ENCODE measurements at places on chromosomes 7 and 10. TPM values are rescaled to one million over a fixed set of nuclear protein-coding genes. Genes with fewer than 3 reads are reported as not detected.

DNA sequence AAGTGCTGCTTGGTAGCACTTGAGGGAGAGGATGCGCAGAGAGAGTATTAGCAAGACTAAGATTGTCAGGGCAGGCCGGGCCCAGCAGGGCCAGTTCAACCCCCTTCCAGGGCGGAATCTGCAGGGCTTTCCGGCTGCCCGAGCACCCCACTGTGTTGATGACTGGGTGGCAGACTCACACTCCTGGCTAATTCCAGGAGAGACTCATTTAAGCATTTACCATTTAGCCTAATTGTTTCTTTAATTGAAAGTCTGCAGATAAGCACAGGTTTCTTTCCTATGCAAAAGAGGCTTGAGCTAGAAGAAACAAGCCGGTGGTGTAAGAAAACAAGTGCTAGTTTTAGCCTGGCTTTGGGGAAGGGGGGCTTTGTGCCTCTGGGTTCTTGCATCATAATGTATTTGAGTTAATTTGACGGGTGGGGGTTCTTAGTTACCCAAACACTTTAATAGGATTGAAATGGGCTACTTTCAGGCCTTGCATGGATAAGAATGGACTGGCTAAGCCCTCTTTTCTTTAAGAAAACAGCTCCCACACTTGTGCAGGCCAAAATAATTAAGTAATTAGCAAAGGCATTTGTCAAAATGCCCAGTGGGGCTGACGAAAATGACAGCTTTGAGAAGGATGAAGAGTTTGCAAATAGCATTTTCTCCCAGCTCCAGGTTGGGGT, 201.3 kb downstream of the MYOF start:
- no peaks in the 10 kb centered on the region for H3K4me1 ChIP-seq
- H3K4me3 ChIP-seq, result no peak overlapping the region
- no peak for DNase-seq
- no peaks in the 10 kb centered on the region for H3K27me3 ChIP-seq

DNA sequence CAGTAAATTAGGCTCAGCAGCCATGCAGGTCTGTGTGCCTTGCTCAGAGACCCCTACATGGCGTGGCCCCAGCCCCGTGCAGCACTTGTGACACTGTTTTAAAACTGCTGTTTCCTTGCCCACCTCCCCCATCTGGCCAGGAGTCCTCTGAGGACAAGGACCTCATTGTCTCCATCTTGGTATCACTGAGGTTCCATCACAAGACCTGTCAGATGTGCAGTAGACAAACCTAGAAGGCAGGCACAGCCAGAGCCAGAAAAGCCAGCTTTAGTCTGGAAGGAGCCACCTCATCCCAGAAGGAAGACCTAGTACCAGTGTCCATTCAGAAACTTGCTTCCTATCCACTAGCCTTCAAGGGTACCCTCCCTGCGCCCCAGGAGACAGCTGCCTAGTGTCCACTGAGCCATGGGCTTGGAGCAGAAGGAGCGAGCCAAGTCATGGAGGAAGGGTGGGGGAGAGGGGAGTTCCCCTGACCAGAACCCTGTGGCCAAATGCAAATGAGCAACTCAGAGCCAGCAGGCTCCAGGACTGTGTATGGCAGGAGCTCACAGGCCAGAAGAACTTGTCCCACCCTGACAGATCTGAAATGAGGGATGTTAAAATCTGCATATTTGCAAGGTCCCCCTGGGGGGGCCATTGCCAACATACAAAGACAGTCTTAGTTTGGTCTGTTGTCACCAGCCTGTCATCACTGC, 176.1 kb downstream of the SH3PXD2A start:
- H3K4me1 ChIP-seq, result peaks cover 4% of the 10 kb centered on the region
- no peaks in the 10 kb centered on the region for H3K36me3 ChIP-seq
- DNase-seq, result no peak
- H3K27ac ChIP-seq, result no peak overlapping the region
- H3K27me3 ChIP-seq, result no peaks in the 10 kb centered on the region

The BBIP1 gene
- 25.6 TPM for total RNA-seq

DNA sequence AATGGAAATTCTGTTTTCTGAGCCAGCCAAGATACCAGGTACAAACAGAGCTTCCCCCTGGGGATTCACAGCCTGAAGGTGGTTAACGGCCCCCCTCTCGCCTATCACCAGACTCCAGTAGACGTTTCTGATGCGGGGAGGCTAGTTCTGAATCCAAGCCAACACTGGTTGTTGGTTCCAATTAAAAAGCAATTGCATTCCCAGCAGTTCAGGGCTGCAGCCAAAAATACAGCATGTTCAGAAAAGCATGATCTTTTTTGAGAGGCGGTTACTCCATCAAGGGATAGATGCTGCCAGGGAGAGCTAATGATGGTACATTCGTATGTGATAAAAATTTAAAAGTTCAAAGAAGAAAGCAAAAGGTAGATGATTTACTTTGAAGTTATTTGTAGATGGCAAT, 481.0 kb downstream of the GALNT17 start:
- no peaks in the 10 kb centered on the region for H3K36me3 ChIP-seq
- H3K27ac ChIP-seq, result no peak overlapping the region
- no peak for DNase-seq
- H3K4me3 ChIP-seq, result no peak overlapping the region

GRCh38 chr10:102306006-102306405, 60.7 kb downstream of the GBF1 start:
- H3K27me3 ChIP-seq, result no peaks in the 10 kb centered on the region
- H3K4me3 ChIP-seq, result no peak overlapping the region
- no peak for DNase-seq
- no peak overlapping the region for H3K27ac ChIP-seq
- peaks cover 18% of the 10 kb centered on the region for H3K4me1 ChIP-seq

Data from cardiac muscle cell (in vitro differentiated cells and primary cell).